ENCODE measurements at places on chromosomes 16 and 17. TPM values are rescaled to one million over a fixed set of nuclear protein-coding genes. Genes with fewer than 3 reads are reported as not detected.
A peak's percentile ranks its signal among the peaks of the same experiment; 100 is the strongest.

DNA sequence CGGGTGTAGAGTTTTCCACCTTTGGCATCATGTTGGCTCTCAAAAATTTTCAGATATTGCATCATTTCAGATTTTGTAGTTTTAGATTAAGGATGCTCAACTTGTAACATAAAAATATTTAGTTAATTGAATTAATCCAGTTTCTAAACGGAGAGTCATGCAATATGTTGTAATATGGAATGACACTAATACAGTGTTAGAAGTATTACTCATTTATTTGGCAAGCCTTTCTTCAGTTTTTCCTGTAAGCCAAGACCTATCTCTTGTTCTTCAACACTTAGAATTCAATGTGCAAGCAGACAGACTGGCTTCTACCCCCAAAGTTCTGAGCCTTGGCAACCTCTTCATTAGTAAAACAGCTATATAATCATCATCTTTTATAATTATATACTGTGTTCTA, 985.0 kb upstream of the GOT2 start:
- DNase-seq = no peak

GRCh38 chr17:46818316-46818928, at the start of gene WNT3:
Gene WNT3 (minus strand): TSS chr17:46818692. CDS start chr17:46818597, 95 bp downstream.
- no peak for DNase-seq

DNA sequence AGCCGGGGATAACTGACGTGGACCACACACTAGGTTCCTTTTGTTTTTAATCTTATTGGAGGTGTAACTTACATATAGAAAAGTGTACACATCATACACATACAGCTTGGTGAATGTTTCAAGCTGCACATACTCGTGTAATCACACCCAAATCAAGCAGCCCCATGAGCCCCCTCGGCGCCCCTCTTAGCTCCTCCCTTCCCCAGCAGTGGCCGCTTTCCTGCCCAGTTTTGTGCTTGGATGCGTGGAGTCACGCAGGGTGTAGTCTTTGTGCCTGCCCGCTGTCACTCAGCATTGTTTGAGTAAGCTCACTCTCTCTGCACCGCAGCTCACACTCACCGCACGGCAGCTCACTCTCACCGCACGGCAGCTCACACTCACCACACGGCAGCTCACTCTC, 151.7 kb upstream of the CHMP6 start:
- DNase-seq = no peak

DNA sequence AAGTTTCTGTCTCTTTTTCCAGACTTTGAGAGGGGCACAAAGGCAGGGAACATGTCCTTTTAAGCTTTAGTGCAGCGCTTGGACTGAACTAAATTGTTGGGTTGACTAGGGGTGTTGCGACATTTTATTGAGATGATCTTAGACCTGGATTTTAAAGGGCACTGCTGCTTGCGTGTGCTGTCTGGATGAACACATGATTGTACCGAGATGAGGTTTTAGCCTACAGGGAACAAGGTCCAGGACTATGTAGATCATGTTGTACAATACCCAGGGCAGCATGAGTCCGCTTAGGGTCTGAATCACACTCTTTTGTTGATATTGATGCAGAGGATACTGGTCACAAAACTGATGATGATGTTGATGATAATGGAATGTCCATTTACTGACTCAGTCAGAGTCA, 5.2 kb upstream of the RGS9 start:
- no peak for DNase-seq

DNA sequence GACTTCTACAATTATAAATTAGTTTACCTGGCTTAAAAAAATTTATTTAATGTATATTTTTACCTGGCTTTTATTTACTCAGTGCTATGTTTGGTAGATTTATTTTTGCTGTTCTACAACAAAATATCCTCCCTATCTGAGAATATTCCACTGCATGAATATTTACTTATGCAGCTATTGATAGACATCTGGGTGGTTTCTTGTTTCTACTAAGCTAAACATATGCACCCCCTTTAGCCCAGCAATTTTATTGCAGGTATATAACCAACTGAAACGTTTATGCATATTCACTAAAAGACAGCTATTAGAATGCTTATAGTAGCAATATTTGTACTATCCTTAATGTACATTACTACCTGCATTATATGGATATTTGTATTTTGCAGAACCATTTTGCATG, 187.7 kb upstream of the CPHXL start:
- DNase-seq = no peak

DNA sequence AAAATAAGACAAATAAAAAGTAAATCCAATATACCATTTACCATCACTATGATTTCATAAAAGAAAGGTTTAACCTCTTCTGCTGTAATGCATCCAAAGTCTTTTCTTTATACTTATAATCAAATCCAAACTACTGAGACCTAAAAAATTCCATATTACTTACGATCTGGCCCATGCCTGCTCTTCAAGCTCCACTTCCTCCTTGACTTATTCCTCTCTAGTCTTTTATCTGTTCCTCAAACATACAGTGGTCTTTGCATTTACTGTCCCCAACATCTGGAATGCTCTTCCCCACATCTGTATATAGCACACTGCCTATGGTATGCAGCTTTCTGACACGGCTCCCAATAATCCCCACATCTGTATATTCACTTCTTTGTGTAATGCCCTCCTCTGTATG, 33.8 kb downstream of the PCTP start:
- no peak for DNase-seq

- peak; percentile 77 for DNase-seq
These were observed at the start of gene USP22 for GRCh38 chr17:21042458-21043295. Gene USP22 (minus strand): TSS chr17:21043011. CDS start chr17:21042835, 176 bp downstream.

GRCh38 chr16:106623-107324, 28.7 kb downstream of the MPG start:
- peak; percentile 50 for DNase-seq

DNA sequence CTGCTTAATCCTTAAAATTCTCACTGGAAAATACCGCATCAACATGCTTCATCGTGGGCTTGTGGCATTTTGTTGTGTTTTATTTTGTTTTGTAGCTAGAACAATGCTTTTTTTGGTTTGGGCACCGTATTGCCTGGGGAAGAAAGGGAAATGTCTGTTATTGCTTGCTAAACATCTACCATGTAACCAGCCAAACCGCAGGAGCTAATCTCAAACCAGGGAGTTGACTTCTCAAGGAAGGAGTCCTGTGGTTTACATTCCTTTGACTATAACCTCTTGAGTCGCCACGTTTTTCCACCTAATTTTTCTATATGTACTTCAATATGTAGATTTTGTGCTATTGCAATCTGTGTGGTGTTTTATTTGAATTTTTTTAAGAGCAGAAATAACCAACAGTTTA, 593.5 kb upstream of the SOX9 start:
- DNase-seq = no peak

The CASKIN2 gene
- 20.1 TPM for polyA plus RNA-seq

The ZFP1 gene
- polyA plus RNA-seq = 14.0 TPM

The MYL4 gene
- 1,803 TPM for polyA plus RNA-seq

The SLC5A11 gene
- 0.13 TPM for polyA plus RNA-seq

The CLEC18A gene
- 0.46 TPM for polyA plus RNA-seq
